ENCODE measurements at places on chromosomes 1 and 21.
A peak's percentile ranks its signal among the peaks of the same experiment; 100 is the strongest.

DNA sequence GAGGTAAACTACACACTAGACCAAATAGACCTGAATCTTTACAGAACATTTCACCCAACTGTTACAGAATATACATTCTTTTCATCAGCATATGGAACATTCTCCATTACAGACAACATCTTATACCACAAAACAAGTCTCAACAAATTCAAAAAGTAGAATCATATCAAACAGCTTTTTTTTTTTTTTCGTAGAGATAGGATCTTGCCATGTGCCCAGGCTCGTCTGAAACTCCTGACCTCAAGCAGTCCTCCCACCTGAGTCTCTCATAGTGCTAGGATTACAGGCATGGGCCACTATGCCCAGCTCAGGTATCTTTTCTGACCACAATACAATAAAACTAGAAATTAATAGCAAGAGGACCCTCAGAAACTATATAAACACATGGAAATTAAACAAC lies 36.5 kb downstream of the HSF2BP start:
- DNase-seq = no peak

GRCh38 chr1:234584420-234584805 lies 25.6 kb downstream of the IRF2BP2 start:
- DNase-seq = no peak

DNA sequence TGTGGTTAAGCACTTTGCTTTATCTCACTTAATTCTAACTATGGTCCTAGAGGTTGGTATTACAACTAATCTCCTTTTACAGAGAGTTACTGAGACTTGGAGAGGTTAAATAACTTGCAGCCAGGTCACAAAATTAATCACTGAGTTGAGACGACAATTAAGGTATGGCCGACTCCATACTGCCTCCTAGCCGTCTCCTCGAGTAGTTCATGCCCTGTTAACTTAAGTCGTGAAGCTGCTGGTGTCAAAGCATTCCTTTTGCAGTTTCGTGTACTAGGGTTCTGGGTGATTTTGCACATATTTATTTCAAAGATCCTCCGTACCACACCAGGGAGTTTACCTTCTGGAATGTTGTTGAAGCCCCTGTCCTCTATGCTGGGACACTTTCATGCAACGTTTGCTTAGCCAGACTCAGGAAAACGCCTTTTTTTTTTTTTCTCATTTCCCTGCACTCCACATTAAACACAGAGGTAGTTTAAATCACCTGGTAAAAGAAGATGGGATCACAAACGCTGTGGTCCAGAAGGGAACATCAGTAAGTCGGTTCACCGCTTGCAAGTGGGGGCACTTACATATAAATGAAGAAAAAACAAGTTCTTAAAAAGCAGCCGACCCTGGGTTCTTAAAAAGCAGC lies 570 bp upstream of the NEK7 start:
- DNase-seq = peak; percentile 22

- no peak for DNase-seq
Observed at GRCh38 chr21:38032082-38032801, 116.0 kb upstream of the KCNJ6 start.

DNA sequence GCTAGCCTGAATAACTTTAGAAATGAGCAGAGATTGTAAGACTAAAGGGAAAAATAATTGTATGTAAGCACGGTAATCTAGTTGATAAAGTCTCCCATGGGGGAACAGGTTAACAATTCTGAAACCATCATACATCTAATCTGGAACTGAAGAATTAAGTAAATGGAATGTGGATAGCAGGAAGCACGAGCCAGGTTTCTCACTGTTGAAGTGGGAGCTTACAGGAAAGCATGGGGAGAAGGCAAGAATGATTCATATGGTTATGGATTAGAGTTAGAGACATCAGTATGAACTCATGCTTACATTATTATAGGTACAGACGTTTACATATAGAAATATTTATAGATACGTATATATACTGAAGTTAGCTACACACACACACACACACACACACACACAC lies 83.0 kb downstream of the LEPR start:
- no peak for DNase-seq

GRCh38 chr1:192620071-192620635 lies 15.8 kb upstream of the RGS13 start:
- no peak for DNase-seq

DNA sequence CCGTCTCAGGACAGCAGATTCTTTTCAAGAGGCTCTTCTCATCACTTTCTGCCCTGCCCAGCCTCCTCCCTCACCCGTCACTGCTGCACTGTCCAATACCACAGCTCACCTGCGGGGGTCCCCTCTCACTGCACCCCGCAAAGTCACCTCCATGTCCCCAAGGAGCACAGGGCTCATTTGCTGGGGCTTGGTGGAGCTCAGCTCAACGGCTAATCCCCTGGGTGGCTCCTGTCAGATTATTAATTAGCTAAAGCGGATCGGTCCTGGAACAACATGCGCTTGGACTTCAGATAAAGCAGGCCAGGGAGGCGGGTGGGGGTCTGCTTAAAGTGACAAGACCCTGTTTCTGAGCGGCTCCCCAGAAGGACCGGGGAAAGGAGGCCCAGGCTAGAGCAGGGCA lies 43.1 kb downstream of the CASZ1 start:
- no peak for DNase-seq

DNA sequence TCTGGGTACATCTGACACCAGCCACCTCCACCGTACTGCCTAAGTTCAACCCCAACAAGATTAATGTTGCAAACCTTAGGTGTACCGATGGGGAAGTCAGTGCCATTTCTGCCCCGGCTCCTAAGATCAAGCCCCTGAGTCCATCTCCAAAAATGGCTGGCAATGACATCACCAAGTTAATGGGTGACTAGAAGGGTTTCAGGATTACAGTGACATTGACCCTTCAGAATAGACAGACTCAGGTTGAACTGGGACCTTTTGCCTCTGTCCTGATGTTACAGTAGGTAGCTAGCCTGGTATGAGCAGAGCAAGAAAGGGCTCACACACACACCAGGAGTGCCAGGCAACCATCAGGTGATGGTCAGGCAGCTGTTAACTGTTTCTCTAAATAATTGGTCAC lies 21.7 kb upstream of the ZMYM6 start:
- no peak for DNase-seq

GRCh38 chr21:28773036-28773435 lies 219.6 kb downstream of the LTN1 start:
- no peak for DNase-seq

DNA sequence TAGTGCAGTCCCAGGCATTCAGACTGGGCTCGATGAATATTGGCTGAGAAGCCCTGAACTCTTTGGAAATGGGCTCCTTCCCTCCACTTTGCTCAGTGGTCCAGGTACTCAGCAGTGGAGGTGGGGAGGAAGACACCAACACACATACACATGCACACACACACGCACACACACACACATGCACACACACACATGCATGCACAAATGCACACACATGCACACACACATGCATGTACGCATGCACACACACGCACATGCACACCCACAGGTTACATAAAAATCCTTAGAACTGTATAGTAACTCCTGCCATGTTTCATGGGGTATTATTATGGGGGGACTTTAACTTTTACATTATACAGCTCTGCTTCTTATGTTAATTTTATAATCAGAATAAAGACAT lies 5.0 kb downstream of the TRIM62 start:
- no peak for DNase-seq

- no peak for DNase-seq
Observed at GRCh38 chr1:186255266-186255665, 119.8 kb downstream of the TPR start.

DNA sequence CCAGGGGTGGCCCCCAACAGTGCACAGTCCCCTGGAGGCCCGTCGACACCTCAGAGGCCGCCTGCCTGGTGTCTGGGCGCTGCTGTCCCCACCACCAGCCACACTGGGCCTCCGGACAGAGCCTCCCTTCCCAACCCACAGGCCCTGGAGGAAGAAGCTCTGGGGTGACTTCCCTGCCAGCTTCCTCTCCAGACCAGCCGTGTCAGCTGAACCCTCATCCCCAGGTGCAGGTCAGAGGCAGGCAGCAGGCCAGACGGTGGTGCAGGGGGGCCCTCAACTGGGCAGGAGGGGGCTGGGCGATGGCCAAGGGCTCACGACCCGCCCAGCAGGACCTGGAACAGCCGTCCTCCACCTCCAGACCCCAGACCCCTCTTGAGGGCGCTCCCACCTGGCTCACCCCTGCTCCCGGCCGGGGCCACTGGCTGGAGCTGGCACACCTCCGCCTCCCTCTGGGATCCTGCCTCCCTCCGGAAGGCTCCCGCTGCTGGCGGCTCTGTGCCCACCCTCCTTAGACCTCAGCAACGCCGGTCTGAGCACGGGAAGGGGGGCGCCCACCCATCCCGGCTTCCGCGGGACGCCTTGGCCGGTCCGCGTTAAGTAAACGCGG lies 520 bp downstream of the TNFRSF18 start:
- DNase-seq = no peak

GRCh38 chr1:37448691-37449417 lies 25.5 kb upstream of the ZC3H12A start:
- DNase-seq = no peak

- DNase-seq = no peak
Observed at GRCh38 chr1:66399888-66400529, 133.9 kb upstream of the SGIP1 start.

- DNase-seq = no peak
Observed at GRCh38 chr1:3656450-3657095, 4.3 kb downstream of the TP73 start.

- DNase-seq = no peak
Observed at GRCh38 chr1:227895828-227896685, 51.7 kb downstream of the WNT9A start.

DNA sequence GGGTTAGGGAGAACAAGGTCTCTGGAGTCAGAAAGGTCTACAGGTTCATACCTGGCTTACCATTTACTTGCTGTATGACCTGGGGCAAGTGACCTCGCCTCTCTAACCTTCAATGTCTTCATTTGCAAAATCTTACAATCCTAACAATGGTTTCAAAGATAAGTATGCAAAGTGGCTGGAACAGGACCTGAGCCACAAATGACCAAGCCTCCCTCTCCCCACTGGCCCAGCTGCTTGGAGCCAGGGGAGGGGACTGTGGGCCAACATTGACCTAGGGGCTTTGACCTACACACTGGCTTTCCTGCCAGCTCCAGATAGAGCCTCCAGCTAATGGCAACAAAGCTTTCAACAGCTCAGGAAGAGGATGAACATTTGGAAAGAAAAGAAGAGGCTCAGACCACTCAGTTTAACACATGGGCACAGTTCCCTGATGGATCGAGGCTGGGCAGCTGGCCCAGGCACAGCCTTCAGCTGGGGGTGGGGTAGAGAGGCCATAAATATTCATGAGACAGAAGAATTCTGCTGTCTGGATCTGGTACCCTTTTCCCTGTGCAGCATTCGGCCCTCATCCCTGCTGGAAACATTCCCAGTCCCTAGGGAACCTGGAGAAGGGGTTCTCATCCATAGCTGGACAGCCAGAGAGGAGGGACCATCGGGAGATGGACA lies 12.9 kb downstream of the PTAFR start:
- no peak for DNase-seq
